ENCODE measurements at places on chromosomes 13 and 19.

DNA sequence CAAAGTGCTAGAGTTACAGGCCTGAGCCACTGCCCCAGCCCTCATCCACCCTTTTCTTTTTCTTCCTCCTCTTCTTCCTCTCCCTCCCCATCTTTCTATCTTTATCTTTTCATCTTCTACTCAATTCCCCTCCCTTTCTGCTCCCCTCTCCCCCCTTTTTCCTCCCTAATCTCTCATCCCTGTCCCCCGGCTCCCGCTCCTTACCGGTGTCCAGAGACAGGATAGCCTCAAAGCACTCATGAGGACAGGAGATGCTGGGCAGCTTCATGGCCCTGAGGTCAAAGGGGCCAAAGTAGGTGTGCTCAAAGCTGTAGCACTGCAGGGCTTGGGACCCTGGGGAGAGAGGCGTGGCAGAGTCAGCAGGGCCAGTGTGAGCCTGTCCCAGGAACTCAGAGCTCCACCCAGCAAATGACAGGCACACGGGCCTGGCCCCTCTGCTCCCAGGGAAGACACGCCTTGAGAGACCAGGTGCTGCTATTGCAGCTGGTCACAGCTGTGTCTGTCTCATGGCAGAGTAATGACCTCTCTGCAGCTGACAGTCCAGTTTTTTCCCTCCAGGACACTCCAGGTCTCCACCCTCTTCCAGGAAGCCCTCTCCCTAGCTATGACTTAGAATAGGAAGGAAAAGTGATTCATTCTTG, 2.6 kb downstream of the LYPD5 start:
- no peak for DNase-seq

DNA sequence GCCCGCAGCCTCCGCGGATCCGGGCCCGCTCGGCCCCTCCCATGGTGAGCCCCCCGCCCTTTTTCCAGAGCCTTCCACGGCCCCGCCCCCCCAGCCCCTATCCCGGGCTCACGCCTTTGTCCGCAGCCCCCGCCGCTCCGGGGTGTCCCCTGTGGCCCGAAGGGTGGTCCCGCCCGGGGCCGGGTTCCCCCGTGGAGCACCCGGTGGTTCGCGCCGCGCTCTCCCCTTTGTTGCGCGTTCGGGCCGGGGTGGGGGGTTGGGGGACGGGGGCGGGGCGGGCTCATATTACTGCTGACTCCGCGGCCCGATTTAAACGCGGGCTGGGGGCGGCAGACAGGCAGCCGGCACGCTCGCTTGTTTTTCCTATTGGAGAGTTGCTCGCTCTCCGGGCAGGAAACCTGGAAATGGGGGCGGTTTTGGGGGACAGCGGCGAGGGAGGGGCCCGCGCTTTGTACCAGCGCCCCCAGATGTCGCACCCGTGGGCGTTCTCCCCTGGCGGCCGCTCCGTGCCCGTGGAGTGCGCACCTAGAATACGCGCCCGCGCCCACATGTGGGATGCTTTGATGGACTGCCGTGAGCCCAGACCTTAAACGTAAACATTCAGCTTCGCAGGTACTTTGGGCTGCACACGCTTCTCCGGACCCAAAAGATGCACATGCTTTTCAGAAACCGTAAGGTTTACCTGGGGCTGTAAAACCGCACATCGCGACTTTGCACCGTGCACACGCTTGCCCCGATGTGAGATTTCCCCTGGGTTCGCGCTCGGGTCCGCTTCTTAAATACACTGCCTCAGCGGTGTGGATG, 699 bp downstream of the PTOV1 start:
- DNase-seq, result no peak

GRCh38 chr13:24624363-24624762, 55.8 kb upstream of the ATP12A start:
- no peak for DNase-seq

GRCh38 chr13:113535381-113535781, 44.9 kb upstream of the DCUN1D2 start:
- DNase-seq, result no peak

GRCh38 chr19:8163759-8164158, 14.4 kb upstream of the FBN3 start:
- DNase-seq, result no peak

DNA sequence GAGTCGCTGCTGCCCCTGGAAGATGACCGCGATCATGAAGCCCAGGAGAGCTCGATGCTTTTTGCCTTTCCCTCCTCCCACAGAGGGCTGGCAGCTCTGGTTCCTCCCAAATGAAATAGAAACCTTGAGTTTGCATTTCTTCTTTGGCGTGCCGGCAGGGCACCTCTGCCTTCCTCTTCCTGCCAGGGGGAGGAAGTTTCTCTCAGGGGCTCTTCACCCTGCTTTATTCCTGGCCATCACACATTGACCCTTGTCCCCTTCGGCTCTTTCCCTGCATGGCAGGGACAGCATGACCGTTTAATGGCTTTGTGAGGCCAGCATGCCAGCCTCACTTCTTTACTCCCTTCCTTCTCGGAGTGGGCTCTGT, 47.9 kb downstream of the ACTN4 start:
- DNase-seq, result no peak

GRCh38 chr13:59885076-59885475, 278.7 kb downstream of the DIAPH3 start:
- DNase-seq, result no peak

DNA sequence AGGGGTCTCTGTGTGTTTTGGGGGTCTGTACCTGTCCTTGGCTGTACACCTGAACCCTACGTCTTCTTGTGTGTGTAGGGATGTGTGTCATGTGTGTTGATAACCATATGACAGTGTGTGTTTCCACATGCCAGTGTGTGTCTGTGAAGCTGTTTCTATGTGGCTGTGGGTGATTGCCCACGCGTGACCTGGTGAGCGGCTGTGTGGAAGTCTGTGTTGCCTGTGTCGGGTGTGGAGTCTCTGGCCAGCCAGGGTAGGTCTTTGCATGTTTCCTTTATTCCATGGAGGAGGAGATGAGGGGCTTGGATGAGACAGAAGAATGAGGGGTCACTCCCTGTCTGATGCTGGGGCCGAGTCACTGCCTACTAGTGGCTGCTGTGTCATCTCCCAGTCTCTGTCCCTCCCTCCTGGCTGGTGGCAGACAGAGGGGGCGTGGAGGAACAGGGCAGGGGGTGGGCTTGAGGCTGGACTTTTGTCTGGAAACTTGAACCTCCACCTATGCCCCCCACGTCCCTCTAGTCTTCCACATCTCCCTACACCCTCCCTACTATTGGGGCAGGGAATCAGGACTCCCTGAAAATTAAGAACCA, 2.8 kb upstream of the FOSB start:
- no peak for DNase-seq

DNA sequence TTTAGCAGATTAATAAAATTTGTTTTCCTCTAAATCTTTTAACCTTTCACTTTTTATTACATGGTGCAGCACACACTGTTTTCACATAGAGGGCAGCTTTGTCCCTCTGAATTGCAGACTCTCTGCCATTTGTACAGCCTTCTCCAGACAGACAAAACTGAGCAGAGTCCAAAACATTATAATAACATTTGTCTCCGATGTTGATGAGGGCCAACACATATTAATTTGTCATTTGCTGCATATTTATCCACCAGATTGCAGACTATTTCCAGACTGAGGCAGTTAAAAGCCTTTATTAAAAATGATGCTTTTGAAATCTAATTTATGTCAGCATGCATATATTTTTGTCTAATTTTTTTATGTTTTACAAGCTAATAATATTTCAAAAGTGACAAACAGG, 1251.9 kb upstream of the SLC10A2 start:
- no peak for DNase-seq

DNA sequence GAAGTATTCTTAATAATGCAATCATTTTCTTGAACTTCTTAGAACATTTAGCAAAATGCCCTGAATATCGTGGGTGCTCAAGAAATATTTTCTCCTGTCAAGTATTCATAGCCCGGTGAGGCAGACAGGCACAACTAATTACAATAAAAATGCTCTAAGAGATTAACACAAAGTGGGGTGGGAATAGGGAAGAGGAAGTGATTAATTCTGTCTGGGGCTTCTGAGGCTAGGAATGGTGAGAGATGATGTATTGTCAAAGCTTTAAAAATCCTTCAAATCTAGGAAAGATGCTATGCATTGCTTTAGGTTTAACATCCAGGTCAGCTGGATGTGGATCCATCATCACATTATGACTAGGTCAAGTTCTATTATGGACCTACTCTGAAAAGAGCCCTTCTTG, 66.9 kb upstream of the POSTN start:
- no peak for DNase-seq

DNA sequence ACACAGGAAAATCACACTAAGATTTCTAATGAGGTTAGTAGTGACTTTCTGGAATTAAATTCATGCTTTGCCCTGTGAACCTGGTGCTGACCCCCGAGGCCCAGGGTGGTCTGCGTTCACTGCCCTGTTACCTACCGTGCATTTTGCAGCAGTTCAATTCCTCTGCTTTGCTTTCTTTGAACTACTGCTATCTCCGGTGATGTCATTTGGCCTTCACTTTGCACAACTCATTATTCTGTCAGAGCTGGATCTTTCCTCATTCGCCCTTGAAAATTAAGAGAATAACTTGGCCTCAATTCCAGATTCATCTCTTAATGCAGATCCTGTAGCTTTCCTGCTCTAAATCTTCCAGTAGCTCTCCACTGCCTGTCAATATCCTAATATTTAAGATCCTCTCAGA, 8.8 kb upstream of the LRRC63 start:
- DNase-seq, result no peak

- DNase-seq, result no peak
Observed at GRCh38 chr19:18293642-18294466, 12.4 kb upstream of the JUND start.

GRCh38 chr19:45251452-45252354, 632 bp downstream of the MARK4 start:
- DNase-seq, result no peak

DNA sequence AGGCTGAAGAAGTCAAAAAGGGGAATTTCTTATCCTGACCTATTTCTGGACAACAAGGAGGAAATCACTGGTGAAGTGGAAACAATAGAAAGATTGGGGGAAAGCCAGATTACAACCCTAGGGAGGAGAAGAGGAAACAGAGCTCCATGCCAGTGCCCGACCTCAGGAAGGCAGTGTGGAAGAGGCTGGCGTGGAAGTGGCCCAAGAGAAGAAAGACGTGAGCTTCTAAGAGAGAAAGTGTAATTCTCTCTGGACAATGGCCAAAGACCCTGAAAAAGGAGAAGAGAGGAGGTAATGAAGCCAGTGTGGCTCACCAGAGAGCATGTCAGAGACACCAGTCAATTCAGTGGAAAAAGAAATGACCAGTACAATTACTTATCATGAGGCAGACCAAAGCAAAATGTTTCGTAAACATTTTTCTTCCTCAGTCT, 52.6 kb upstream of the URAD start:
- no peak for DNase-seq

GRCh38 chr19:4571305-4571917, 11.9 kb upstream of the SEMA6B start:
- no peak for DNase-seq

DNA sequence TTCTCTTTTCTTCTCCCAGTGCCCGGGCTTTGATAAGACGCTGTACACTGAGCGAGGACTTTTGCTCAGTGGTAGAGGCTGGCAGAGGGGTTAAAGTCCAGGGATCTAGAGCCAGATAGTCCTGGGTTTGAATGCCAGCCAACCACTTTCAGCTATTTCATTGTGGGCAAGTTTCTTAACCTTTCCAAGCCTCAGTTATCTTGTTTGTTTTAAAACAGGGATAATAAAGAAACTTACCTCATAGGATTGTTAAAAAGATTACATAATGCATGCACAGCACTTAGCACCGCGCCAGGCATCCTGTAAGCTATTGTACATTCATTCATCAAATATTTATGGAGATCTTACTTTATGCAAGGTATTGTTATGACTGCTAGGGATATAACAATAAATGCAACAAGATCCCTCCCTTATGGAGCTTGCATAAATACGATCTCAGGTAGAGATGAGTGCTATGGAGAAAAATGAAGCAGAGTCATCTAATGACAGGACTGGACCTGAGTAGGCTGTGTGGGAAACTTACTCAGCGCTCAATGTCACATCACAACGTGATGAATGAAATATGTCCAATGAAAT, 70.8 kb downstream of the LNX2 start:
- no peak for DNase-seq

GRCh38 chr13:68234274-68234673, 1004.1 kb upstream of the PCDH9 start:
- no peak for DNase-seq

DNA sequence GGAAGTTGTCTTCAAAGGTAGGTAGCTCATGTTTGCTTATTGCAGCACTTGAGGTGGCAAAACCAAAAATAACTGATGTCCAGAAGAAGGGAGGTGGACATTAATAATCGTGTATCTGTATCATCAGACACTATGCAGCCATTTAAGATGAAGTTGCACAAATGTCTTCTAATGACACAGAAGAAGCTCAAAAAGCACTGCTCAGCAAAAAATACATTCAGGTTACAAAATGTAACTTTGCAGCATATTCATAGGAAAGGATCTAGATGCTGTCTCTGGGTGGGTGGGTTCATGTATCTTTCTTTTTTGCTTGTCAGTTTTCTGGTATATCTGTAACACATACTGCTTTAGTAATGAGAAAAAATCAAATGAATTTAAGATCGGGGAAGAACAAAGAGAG, 247.8 kb downstream of the DNAJC15 start:
- no peak for DNase-seq

GRCh38 chr19:2638417-2638940, 64.0 kb downstream of the GNG7 start:
- no peak for DNase-seq

DNA sequence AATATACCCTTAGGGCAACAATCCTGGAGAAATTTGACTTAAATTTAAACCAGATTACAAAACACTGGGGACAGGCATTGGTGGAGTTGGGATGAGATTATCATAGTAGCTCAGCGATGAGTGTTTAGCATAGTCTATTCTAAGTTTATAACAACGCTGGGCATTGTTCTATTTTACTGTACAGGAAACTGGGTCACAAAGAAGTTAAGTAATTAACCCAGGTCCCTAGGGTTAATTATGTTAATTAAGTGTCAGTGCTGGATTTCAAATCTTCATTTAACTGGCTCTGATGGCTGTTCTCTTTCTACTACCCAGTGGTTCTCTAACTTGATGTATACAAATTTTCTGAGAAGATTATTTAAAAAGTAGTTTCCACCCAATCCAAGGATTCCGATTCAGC, 388.9 kb downstream of the KCNRG start:
- no peak for DNase-seq

GRCh38 chr13:66159511-66159910, 1070.6 kb downstream of the PCDH9 start:
- no peak for DNase-seq

DNA sequence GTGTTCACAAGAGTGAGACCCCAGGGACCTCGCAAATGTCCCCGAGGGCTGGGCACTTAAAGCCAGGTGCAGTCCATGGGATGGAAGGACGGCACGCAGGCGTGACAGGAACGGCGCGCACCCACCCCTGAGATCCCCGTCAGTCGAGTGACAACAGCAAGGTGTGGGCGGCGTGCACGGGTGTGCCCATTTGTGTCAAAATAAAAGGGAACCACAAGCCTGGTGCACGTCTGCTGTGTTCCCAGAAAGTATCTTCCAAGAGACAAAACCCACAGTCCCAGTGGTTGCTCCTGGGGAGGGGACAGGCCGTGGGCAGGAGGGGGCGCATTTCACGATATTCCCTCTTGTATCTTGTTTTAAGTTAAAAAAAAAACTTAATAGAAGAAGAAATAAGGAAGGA, 15.7 kb upstream of the CACTIN start:
- no peak for DNase-seq

Measured in stimulated activated CD8-positive, alpha-beta memory T cell treated with anti-CD3 and anti-CD28 coated beads, Interleukin-7, amount 100 ng/mL, for 48 hours (primary cell).